ENCODE measurements at places on chromosomes 3 and 15. TPM values are rescaled to one million over a fixed set of nuclear protein-coding genes. Genes with fewer than 3 reads are reported as not detected.

Gene TMOD3
- total RNA-seq = 37.8 TPM

Gene TBC1D5
- 28.3 TPM for total RNA-seq

Gene SH3GL3
- total RNA-seq = 0.15 TPM

Gene FAM3D
- total RNA-seq = not detected

Gene SLC2A2
- 0.03 TPM for total RNA-seq

Gene FANCD2OS
- not detected for total RNA-seq

DNA sequence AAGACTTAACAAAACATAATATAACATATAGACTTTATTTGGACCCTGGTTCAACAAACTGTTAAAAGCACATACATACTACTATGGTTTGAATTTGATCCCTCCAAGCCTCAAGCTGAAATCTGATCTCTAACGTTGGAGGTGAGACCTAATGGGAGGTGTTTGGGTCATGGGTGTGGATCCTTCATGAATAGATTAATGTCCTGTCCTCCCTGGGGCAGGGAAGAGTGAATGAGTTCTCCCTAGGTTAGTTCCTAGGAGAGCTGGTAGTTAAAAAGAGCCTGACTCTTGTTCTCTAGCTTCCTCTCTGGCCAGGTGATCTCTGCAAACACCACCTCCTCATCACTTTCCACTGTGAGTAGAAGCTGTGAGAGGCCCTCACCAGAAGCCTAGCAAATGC is 36.4 kb downstream of the CLASP2 start:
- no peak for DNase-seq

- DNase-seq = no peak
These were observed 1399.7 kb upstream of the CADM2 start for GRCh38 chr3:83559082-83559481.

- DNase-seq = no peak
These were observed 37.3 kb downstream of the STARD5 start for GRCh38 chr15:81286621-81287121.

- peak; percentile 22 for DNase-seq
These were observed 810.3 kb downstream of the VGLL3 start for GRCh38 chr3:86180696-86181095.

- no peak for DNase-seq
These were observed 10.0 kb upstream of the ATP2B2 start for GRCh38 chr3:10515396-10515795.

DNA sequence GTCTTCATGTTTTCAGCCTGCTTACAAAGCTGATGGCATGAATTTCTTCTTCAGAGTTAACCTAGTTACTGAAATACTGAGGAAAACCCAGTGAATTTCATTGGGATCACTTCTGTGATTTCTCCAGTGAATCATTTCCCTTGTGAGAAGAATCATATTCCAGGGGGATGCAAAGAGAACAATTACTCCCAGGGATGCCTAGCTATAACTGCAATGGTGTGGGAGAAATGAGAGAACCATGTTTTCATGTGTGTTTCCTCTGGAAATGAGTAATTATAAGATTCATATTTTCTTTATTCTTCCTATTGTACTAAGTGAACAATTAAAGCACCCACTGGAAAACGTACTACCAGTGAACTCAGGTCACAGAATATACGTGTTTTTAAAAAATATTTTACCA is 485.4 kb downstream of the GRM7 start:
- no peak for DNase-seq

DNA sequence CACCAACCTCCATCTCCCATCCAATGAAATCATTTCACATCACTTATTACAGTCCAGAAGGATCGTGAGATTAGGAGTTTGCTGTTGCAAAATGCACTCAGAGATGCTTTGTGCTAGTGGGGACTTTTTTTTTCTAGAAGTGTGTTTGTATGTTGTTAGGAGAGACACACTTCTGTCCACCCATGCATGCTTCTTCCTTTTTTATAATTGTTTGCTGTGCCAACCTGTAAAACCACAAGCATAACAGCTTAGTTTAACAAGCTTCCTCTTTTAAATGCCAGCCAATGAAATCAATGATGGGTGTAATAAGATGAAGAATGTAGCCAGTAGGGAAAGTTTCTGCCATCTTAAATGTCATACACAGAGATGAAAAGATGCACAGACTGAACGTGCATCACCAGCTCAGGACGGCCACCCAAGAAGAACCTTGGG is 305.6 kb upstream of the STT3B start:
- no peak for DNase-seq

DNA sequence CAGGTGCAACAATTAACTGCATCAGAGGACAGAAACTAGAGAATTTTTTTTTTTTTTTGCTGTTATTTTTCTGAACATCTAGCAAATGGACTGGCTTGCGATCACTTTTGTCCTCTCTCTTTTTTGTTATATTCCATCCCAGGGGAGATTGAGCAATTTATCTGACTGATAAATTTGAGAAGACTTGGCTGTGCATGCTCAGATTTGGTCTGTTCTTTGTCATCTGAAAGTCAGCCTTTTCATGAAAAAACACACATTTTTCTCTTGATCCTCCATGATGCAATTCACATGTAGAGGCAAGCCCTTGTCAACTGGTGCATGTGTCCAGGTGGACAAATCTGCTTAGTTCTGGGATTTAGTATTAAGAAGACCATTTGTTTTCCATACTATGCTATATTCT is 309.3 kb downstream of the LRRC3B start:
- no peak for DNase-seq
